ENCODE measurements at places on chromosomes 13 and 19.

GRCh38 chr13:109706015-109706715, 80.2 kb downstream of the IRS2 start:
- DNase-seq, result peak; percentile 11

DNA sequence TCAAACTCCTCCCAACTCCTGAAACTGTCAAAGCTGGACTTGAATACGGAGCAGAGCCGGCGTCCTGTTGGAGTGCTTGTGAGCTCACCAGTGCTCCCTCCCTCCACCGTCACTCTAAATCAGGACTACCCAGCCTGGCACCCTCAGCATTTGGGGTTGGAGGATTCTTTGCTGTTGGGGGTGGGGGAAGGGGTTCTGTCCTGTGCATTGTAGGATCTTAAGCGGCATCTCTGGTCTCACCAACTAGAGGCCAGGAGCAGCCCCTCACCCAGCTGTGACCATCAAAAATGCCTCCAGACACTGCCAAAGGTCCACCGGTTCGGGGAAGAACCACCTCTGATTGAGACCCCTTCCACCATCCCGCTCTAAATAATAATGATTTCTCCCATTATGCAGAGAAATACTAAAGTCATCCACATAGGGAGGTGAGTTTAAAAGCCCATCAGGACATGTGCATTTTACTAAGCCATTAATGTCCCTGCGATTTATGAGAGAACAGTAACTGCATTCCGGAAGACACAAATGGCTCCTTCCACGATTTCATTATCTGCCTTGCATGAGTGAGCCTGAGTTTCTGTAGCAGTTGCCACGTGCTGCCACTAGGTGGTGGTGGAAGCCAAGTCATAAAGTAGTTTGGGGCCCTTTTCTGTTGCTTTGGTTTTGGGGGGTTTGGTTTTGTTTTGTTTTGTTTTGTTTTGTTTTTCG, 16.1 kb upstream of the USP29 start:
- peak; percentile 74 for DNase-seq

- no peak for DNase-seq
These were observed 3.7 kb upstream of the ZNF444 start for GRCh38 chr19:56137405-56137804.

DNA sequence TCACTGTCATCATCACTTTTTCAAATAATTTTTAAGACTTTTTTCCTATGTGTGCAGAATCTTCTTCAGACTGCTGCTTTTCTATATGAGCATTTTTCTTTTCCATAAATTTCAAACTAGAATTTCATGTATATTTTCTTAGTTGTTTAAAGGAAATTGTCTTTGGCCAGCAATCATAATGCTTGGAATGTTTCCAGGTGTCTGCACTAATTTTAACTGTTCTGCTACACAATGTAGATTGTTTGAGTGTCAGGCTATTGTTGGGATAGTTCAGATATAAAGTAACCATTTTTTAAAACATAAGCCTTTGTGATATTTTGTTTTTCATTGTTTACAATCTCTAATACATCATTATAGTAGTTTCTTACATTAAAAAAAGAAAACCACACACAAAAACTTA, 1418.5 kb downstream of the EFNB2 start:
- DNase-seq, result no peak

DNA sequence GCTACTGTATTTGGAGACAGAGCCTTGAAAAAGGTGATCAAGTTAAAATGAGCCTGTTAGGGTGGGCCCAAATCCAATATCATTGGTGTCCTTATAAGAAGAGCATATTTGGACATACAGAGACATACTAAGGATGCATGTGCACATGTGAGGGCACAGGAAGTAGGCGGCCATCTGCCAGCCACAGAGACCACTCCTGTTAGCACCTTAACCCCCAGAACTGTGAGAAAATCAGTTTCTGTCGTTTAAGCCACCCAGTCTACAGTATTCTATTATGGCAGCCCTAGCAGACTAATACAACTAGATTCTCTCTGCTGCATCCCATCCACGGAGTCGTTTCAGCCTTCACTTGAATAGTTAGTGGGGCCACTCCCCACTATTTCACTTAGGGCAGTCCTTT, 39.4 kb upstream of the DGKH start:
- DNase-seq, result no peak

DNA sequence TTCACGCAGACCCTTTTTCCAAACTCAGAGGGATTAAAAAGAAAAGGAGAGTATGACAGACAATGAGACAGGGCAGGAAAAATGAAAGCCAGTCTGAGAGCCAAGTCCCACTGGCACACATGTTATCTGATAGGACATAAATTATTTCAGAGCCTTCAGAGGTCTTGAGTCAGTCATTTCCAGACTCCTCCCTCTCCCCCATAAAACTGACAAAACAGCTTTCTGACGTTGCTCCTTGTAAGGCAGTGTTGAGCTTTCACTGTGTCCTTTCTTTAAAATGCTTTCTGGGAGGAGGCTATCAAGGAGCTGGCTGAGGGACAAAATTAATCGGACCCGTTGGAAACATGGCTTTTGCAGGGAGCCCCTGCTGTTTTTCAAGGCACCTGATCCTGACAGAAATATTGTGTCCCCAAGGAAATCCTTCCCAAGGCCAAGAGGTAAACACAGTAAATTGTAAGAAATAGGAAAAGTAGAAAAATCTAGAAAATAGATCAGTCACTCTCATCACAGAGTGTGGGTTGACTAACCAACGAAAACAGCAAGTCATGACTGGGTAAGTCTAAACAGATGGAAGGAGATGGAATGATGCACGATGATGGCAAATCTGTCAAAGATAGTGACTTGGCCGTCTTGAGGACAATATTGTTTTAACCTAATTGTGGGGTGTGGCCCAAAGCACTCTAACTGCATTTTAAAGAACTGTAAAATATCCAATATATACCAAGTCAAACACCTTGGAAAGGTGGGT, 89.7 kb downstream of the DCT start:
- DNase-seq, result peak; percentile 87

DNA sequence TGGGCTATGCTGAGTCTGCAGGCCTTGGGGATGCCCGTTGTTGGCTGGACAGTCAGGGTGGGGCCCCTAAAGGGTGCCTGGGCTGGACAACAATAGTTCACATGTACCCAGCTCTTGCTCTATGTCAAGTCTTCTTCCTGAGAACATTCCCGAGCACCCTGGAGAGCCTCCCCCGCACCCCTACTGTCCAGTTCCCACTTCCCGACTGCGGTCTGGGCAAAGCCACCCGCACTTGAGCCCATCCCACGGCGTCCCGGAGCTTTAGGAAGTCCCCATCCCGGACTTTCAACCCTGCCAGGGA, 1.1 kb upstream of the MPND start:
- DNase-seq, result no peak

DNA sequence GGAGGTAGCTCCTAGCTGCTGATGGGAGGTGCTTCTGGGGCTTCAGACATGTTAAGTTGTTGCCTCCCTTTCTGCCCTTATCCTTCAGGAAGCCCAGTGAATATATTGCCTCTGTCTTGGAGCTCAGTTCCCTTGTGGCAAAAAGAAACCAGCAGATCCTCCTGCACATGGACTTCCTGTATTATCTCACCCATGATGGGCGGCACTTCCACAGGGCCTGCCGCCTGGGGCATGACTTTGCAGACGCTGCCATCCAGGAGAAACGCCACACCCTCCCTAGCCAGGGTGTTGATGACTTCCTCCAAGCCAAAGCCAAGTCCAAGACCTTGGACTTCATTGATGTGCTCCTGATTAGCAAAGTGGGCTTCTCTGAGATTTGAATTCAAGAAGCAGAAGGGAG, 6.0 kb upstream of the CYP4F12 start:
- peak; percentile 58 for DNase-seq

DNA sequence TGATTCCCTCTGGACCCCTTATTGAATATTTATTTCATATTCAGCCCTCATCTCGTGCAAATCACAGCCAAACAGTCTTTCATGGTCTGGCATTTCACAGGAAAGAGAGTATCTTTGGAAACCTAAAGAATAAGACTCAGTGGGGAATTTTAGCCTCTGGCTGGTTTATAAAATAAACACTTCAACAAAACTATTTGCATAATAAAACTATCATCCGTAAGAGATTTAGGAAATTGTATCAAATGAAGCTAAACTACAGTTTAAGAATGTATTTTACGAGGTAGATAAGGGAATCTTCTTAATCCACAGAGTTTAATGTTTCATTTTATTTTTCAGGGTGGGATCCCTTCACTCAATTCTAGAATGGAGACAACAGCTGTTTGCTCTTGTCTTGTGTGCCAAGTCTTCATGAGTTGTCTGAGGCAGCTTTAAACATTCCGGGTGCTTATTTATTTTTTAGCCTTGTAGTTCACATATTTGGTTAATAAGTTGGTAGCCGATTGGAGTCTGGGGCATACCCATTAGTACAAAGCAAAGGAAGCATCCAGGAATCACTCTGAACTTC, 634.4 kb upstream of the KLF12 start:
- DNase-seq, result no peak

GRCh38 chr13:104251931-104252330, 1185.7 kb upstream of the SLC10A2 start:
- DNase-seq, result no peak

DNA sequence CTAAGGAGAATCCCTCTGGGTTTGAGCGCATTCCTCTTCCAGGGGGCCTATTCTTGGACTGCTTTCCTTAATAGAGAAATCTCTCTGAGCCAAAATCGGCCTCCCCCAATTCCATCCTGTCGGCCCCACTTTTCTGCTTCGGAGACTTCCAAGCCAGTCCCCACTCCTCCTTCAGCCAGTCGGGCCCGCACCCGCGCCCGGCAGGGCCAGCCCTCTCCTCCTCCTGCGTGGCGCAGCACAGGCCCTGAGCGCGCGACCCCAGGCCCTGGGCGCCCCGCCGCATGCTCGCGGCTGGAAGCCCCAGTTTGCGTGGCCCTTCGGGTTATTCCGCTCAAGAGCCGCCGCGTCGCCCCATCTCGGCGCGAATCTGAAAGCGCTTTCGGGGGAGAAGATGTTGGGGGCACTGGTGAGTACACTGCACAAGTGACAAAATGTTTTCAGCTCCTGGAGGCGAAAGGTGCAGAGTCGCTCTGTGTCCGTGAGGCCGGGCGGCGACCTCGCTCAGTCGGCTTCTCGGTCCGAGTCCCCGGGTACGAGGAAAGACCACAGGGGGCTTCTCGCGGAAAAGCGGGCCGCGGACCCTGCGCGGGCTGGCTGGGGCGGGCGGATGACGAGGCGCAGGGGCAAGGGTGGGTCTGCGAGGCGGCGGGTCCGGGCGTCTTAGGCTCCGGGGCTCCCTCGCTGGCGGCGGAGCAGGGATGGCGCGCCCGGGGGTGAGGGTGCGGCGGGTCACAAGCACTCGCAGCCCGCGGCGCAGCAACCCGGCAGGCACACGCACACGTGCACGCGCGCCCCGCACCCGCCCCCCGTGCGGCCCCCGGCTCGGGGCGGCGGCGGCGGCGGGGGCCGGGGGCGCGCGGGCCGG, at the start of gene IL17D:
IL17D (plus strand) TSS at position 785 of the 865 bp plus-strand sequence. CDS start 303 bp downstream, outside the sequence.
- peak; percentile 57 for DNase-seq

DNA sequence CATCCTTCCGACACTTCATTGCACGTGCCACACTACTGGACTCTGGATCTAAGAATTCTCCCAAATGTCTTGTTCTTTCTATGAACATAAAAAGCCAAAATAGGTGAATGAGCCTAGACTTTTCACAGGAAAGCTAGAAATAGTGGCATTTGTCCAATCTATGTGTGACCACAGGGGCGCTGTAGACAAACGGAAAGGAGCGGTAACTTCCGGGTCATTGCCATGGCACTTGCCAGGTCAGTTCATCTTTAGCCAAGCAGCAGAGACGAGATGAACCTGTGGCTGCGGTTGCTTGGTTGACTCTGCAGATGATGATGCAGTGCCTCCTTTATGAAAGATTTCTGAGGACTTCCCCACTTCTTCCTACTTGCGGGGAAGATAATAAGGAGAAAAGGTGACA, 65.6 kb downstream of the ADGRE1 start:
- no peak for DNase-seq

DNA sequence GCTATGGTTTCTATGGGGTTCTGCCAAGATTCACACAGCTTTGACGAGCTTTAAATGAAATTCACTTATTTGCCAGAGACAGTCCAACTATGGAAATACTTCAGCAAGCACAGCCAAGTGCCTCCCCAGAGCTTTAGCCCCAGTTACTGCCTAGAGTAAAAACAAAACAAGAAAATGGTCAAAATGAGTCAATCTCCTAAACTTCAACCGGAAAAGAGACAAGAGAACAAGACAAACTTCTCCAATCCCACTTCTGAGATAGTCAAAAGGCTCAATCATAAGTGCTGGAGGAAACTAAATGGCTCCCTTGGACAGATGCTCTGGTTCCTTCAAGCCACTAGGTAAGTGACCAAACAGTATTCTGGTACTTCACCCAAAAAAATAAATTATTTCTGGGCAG, 65.8 kb downstream of the KATNAL1 start:
- no peak for DNase-seq

- DNase-seq, result no peak
These were observed 70.4 kb downstream of the LATS2 start for GRCh38 chr13:20990910-20991525.

DNA sequence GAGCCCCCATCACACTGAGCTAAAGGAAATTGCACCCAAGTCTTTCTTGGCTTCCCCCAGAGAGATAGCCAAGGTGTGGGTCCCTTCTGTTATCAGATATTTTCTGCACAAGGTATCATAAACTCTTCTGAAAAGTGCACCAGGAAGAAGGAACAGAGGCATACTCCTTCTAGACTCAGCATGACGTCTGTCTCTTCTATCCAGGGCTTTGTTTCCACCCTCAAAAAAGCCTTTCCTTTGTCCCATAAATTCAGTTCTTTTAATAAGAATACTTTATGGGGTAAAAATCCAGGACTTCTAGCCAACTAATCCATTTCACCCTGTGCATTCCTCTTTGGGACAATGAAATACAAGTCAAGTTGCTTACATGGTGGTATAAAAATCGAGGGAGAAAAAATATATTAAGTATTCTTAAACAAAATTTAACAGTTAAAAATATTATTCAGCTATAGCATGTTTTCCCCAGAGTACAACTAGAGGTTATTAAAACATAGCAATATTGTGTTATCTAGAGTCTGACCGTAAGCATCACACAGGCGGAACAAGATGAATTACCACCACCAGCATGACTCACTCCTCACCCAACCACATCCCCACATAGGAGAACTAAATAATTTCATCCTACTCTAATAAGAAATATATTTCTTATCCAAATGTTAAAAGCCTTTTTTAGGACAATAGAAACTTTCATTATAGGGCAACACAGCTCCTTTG, 79.9 kb upstream of the GPC6 start:
- no peak for DNase-seq
